ENCODE measurements at places on chromosomes 4 and X. TPM values are rescaled to one million over a fixed set of nuclear protein-coding genes. Genes with fewer than 3 reads are reported as not detected.
A peak's percentile ranks its signal among the peaks of the same experiment; 100 is the strongest.

The TCEAL7 gene
- total RNA-seq: not detected

The MAGEC1 gene
- not detected for total RNA-seq

The HSFX2 gene
- total RNA-seq: not detected

The GRPR gene
- not detected for total RNA-seq

The GCNA gene
- 1.2 TPM for total RNA-seq

The ZXDA gene
- total RNA-seq: 16.9 TPM

GRCh38 chrX:119045884-119046283 lies 26.9 kb upstream of the CT47C1 start:
- peaks cover 3% of the 10 kb centered on the region for H3K4me1 ChIP-seq
- no peak for DNase-seq
- H3K36me3 ChIP-seq: peaks cover 2% of the 10 kb centered on the region

GRCh38 chr4:175637762-175638161 lies 174.3 kb downstream of the GPM6A start:
- no peaks in the 10 kb centered on the region for H3K4me1 ChIP-seq
- DNase-seq: no peak
- no peaks in the 10 kb centered on the region for H3K36me3 ChIP-seq
- H3K27ac ChIP-seq: no peak overlapping the region
- no peaks in the 10 kb centered on the region for H3K27me3 ChIP-seq
- H3K4me3 ChIP-seq: no peak overlapping the region

GRCh38 chr4:106830879-106831278 lies 205.2 kb downstream of the DKK2 start:
- no peak for DNase-seq
- H3K36me3 ChIP-seq: no peaks in the 10 kb centered on the region
- H3K27ac ChIP-seq: no peak overlapping the region

GRCh38 chr4:168724686-168725411 lies 228.0 kb downstream of the PALLD start:
- H3K4me3 ChIP-seq: no peak overlapping the region
- H3K27ac ChIP-seq: no peak overlapping the region
- no peaks in the 10 kb centered on the region for H3K27me3 ChIP-seq
- no peak for DNase-seq
- H3K4me1 ChIP-seq: peaks cover 5% of the 10 kb centered on the region

DNA sequence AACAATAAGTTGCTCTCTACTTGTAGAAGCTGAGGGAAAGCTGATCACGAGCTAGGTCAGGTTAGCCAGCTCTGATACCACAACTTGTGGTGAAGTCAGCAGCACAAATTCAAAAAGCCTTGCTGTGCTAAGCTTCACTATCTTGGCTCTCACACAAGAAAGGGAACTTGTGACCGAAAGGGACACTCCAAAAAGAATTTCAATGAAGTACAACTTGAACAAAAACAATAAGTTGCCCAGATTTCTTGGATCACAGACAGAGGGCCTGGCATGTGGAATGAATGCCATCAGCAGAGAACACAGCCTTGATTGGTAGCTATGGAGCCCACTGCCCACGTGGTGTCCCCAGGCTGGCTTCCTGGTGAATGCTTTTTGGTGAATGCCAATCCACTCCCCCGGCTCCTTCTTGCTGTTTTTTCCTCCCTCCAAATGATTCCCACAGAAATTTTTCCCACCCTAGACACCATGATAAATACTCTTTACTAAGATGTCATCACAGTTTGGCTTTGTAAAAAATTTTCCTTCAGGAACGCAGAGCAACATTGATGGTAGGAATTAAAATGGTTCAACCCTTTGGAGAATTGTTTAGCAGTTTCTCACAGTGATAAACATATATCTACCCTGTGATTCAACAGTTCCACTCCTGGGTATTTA lies 82.6 kb downstream of the ANXA3 start:
- no peak overlapping the region for H3K4me3 ChIP-seq
- no peak for DNase-seq
- no peak overlapping the region for H3K27ac ChIP-seq
- H3K27me3 ChIP-seq: peaks cover 15% of the 10 kb centered on the region
- no peaks in the 10 kb centered on the region for H3K36me3 ChIP-seq
- H3K4me1 ChIP-seq: peaks cover 9% of the 10 kb centered on the region

GRCh38 chr4:41632481-41633073 lies 94.6 kb downstream of the LIMCH1 start:
- no peak overlapping the region for H3K4me3 ChIP-seq
- DNase-seq: no peak
- peaks cover 6% of the 10 kb centered on the region for H3K27me3 ChIP-seq
- H3K4me1 ChIP-seq: no peaks in the 10 kb centered on the region
- H3K27ac ChIP-seq: no peak overlapping the region

DNA sequence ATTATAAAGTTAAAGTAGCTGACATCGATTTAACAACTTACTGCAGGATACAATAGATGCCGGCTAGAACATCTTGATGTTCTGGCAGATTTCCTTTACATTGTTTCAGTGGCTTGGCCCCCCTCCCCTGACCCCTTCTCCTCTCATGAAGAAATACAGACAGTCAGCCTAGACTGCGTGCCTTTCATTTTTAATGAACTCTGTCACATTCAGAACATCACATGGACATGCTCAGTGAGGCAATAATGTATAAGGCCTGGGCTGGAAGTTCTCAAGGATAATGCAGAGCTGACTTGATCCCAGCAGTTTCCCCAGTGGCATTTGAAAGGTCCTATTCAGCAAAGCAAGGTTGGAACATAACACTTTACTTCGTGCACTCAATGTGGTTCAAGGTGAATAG lies 239.2 kb downstream of the ANK2 start:
- no peak for DNase-seq
- H3K27me3 ChIP-seq: peaks cover 15% of the 10 kb centered on the region
- H3K36me3 ChIP-seq: peaks cover 2% of the 10 kb centered on the region
- no peak overlapping the region for H3K4me3 ChIP-seq
- H3K27ac ChIP-seq: no peak overlapping the region
- no peaks in the 10 kb centered on the region for H3K4me1 ChIP-seq

- no peak overlapping the region for H3K4me3 ChIP-seq
- H3K36me3 ChIP-seq: no peaks in the 10 kb centered on the region
- DNase-seq: no peak
- H3K4me1 ChIP-seq: no peaks in the 10 kb centered on the region
- peaks cover 22% of the 10 kb centered on the region for H3K27me3 ChIP-seq
These were observed 13.3 kb downstream of the SHOX start for GRCh38 chrX:643911-644303.

DNA sequence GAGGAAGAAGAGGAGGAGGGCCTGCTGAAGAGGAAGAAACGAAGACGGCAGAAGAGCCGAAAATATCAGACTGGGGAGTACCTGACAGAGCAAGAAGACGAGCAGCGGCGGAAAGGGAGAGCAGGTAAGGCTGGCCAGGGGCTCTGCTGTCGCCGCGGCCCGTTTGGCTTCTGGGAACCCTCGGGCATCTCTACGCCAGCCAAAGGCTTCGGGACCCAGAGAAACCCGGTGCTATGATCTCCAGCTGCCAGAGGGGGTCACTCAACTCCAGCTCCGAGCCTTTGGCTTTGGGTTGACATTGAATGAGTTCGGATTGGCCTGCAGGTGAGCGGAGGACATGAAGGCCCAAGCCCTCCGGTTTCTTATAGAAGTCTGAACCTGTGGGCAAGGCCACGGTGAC lies 42.8 kb downstream of the BCORL1 start:
- no peaks in the 10 kb centered on the region for H3K36me3 ChIP-seq
- H3K4me3 ChIP-seq: no peak overlapping the region
- H3K27ac ChIP-seq: peak overlapping the region; percentile 56
- peaks cover 4% of the 10 kb centered on the region for H3K4me1 ChIP-seq

The SSX4 gene
- not detected for total RNA-seq

GRCh38 chr4:133943081-133943480 lies 258.5 kb downstream of the PABPC4L start:
- no peaks in the 10 kb centered on the region for H3K4me1 ChIP-seq
- no peak overlapping the region for H3K27ac ChIP-seq
- no peaks in the 10 kb centered on the region for H3K27me3 ChIP-seq

- H3K4me1 ChIP-seq: peaks cover 19% of the 10 kb centered on the region
- H3K36me3 ChIP-seq: peaks cover 13% of the 10 kb centered on the region
- no peak overlapping the region for H3K4me3 ChIP-seq
- DNase-seq: no peak
- H3K27me3 ChIP-seq: no peaks in the 10 kb centered on the region
These were observed 43.3 kb downstream of the MTMR1 start for GRCh38 chrX:150736475-150736874.

The COL4A6 gene
- total RNA-seq: not detected

- no peaks in the 10 kb centered on the region for H3K4me1 ChIP-seq
- H3K27me3 ChIP-seq: no peaks in the 10 kb centered on the region
- no peak for DNase-seq
- no peak overlapping the region for H3K4me3 ChIP-seq
- no peaks in the 10 kb centered on the region for H3K36me3 ChIP-seq
- no peak overlapping the region for H3K27ac ChIP-seq
These were observed 14.1 kb downstream of the LRIT3 start for GRCh38 chr4:109861916-109862511.

The FGF2 gene
- total RNA-seq: 0.31 TPM

The PPM1K gene
- total RNA-seq: 77.3 TPM

The LYAR gene
- total RNA-seq: 14.6 TPM

DNA sequence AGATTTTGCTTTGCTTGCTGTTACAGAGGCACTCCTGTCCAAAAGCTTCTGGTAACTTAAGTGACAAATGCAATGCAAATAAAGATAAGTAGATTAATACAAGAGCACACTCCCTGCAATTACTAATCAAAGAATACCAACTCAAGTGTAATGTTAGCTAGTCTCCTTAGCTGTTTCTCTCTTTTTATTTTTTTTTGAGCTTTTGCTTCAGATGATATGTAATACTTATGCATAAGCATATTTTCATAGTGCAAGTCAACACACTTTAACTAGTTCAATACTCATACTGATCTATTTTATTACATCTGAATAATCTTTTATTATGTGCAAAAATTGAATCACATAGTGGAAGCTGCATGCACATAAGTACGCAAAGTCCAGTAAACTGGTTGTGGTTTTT lies 2.7 kb downstream of the SLC7A11 start:
- no peak overlapping the region for H3K27ac ChIP-seq
- H3K36me3 ChIP-seq: no peaks in the 10 kb centered on the region
- DNase-seq: no peak
- H3K27me3 ChIP-seq: no peaks in the 10 kb centered on the region
- H3K4me3 ChIP-seq: no peak overlapping the region

The NHSL2 gene
- 20.3 TPM for total RNA-seq

DNA sequence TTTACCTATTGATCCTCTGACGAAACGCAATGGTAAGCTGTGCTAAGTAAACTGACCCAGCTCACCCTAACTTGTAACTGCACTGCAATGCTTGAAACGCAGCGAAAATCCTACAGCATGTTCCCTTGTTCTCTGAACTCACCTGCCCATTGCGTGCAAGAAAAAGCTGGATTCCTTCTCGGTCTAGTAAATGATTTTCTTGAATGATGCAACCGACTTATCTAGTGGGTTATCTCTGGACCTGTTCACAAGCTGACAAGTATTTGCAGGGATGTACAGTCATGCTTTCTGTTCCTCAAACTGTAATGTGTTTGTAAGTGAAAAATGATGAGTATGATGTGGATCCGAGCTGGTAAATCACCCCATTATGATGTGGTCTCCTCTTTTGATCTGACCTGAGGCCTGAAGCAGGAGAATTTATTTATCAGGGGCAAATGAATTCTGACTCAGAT lies 140.1 kb downstream of the BTC start:
- H3K27me3 ChIP-seq: peaks cover 13% of the 10 kb centered on the region
- H3K27ac ChIP-seq: no peak overlapping the region
- no peak overlapping the region for H3K4me3 ChIP-seq

The IRS4 gene
- not detected for total RNA-seq

The CXCL8 gene
- total RNA-seq: 41.3 TPM

DNA sequence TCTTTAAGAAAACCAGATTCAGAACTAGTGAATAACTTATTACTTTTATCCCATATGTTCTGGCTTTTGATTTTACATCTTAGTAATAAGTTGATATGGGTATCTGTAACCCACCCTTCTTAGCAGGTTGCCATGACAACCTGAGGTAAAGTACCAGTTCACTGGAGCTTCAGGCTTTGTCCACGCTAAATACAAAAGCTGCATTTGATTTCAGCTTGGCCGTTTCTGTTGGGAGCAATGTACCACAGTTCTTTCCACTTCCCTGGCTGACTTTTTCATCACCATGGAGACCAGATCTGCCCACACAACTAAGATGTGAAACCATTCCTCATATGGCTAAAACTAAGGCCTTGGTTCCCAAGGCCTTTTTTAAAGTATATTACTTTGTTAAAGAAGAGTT lies 26.1 kb downstream of the KLHL34 start:
- H3K4me1 ChIP-seq: no peaks in the 10 kb centered on the region
- H3K27ac ChIP-seq: no peak overlapping the region
- peaks cover 2% of the 10 kb centered on the region for H3K36me3 ChIP-seq
- H3K27me3 ChIP-seq: no peaks in the 10 kb centered on the region
- H3K4me3 ChIP-seq: no peak overlapping the region

DNA sequence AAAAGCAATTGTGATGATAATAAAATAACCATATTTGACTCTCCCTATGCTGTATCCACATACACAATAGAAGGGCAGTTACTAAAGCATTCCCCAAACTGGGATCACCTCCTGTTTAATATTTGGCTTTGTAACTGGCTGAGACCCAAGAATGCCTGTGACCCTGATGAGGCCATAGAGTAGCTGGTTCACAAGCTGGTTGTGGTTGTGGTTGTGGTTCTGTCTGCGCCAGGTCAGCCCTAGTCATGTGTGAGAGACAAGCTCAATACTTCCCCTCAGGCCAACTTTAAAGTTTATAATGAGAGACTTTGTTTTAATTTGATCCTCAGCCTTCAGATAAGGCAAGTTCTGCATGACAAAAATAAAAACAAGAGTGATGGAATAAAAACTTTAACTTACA lies 209.9 kb downstream of the PARM1 start:
- no peak overlapping the region for H3K27ac ChIP-seq
- H3K4me1 ChIP-seq: no peaks in the 10 kb centered on the region
- no peak for DNase-seq
- no peaks in the 10 kb centered on the region for H3K27me3 ChIP-seq
- no peaks in the 10 kb centered on the region for H3K36me3 ChIP-seq

DNA sequence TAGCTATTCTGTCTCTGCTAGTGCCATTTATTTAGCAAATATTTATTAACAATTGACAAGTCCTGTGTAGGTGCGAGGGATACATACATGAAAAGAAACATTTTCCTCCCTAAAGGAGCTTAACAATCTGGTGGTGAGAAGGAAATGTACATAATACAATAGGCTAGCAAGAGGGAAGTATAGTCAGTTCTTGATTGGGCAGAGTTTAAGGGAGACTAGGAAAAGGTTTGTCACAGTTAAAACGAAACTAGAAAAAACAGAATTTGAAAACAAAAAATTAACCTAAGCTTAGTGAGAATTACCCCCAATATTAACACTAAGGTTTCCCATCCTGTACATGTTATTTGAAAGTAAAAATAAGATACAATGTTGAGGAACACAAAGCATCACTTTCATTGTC lies 8.6 kb upstream of the MAML3 start:
- H3K4me3 ChIP-seq: no peak overlapping the region
- H3K27me3 ChIP-seq: peaks cover 7% of the 10 kb centered on the region
- H3K4me1 ChIP-seq: peaks cover 3% of the 10 kb centered on the region

- H3K27ac ChIP-seq: no peak overlapping the region
- peaks cover 2% of the 10 kb centered on the region for H3K4me1 ChIP-seq
- DNase-seq: no peak
- H3K4me3 ChIP-seq: peak overlapping the region; percentile 22
- H3K27me3 ChIP-seq: peaks cover 90% of the 10 kb centered on the region
These were observed 6.8 kb downstream of the NKX6-1 start for GRCh38 chr4:84492290-84492689.

Measured in T-helper 17 cell (primary cell).